Fibroblast of skin of scalp (primary cell): ENCODE measurements at places on chromosomes 3 and 15.

- no peak for DNase-seq
These were observed 60.5 kb downstream of the VGLL4 start for GRCh38 chr3:11583235-11583634.

DNA sequence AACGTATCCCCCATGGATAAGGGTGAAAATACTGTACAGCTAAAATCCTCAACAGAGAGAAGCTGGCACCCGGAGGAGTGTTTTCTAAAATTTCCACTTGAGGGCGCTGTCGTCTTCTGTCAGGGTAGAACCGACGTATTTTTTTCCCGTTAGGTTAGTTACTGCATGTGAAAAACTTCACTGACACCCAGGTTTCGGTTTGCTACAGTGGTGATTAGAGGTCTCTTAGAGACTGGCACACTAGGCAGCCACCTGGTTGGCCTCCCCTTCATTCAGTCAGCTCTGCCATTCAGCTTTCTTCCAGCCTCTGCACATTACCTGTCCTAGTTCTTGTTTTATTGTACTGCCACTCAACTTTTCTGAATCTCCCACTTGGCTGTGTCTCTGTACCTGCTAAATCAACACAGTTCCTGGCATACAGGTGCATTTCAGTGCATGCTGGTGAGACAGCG lies 18.4 kb downstream of the CCK start:
- DNase-seq: peak; percentile 59

- peak; percentile 88 for DNase-seq
These were observed at the start of the genes FOXL2 and FOXL2NB for GRCh38 chr3:138946663-138947494. FOXL2 (minus strand) TSS chr3:138947137; CDS start chr3:138946722, 415 bp downstream. FOXL2NB (plus strand) TSS chr3:138947217; CDS start chr3:138947365, 148 bp downstream.

- peak; percentile 96 for DNase-seq
These were observed 66.2 kb upstream of the THSD4 start for GRCh38 chr15:71048913-71049675.

GRCh38 chr15:65184305-65184867 lies 756 bp downstream of the CLPX start:
- DNase-seq: peak; percentile 46
